Caco-2 (cell line): ENCODE measurements at places on chromosomes 12 and 14.
A peak's percentile ranks its signal among the peaks of the same experiment; 100 is the strongest.

- peak; percentile 71 for DNase-seq
These were observed 1.2 kb upstream of the COX14 start for GRCh38 chr12:50110762-50111351.

DNA sequence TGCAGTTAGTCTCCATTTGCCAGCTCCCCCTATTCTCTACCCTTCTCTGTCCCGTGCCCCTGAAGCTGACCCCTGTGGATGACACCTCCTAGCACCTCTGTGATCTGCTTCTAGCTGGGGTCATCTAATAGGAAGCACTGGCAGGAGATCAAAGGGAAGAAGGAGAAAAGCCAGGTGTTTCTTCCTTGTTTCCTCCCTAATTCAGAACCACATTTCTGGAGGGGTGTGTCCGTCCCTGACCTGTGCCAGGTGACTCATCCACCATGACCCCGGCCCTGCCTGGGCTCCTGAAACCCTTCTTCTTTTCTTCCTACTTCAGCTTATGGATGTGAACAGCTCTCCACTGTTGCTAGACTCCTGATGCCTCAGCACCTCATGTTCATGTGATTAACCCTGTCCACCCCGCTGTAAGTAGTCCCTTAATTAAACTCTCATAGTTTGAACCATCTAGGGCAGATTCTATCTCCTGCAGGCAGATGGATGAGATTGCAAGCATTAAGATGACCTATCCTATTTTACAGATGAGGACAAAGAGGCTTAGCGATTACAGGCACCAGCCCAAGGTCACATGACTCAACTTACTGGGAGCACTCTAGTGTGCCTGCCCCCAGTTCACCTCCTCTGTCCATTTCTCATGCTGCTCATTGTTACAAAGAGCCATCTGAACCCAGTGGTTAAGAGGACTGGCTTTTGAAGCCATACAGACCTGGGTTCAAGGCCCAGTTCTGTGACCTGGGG, 770.5 kb downstream of the MED13L start:
- peak; percentile 46 for DNase-seq

GRCh38 chr12:18432206-18432605, 170.9 kb downstream of the PIK3C2G start:
- no peak for DNase-seq

DNA sequence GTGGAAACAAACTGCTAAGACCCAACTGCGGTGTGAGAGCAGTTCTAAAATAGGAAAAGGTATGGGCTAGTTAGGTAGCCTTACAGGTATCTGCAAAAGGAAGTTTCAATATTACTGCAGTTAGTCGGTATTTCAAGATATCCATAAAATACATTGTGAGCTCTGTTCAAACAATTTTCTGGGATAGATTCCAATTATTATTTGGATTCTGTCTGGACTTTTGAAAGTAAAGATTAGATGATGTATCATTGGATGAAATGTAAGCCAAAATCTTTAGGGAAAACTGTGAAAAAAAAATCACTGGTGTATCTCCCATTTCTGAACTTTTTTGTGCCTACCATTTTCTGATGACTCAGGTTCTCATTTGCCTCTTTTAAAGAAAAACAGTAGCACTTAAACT, 621.6 kb downstream of the CCER1 start:
- no peak for DNase-seq

DNA sequence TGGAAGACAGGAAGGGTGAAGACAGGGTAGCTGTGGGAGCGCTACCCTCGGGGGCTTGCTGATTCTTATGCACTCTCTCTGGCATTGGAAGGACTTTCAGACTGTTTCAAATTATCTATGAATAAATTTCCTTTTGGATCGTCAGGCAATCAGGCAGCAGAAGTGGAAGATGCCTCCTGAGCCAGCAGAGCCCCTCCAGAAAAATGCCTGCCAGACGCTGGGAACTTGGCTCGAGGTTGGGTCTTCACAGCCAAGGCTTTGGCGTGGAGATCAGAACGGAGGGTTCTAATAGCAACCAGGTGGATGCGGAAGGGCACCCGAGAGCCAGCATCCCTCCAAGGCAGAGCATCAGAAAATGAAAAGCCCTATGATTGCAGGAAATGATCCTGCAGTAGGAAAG, 119.2 kb upstream of the RFLNA start:
- no peak for DNase-seq

GRCh38 chr14:92969430-92969829, 46.5 kb downstream of the CHGA start:
- no peak for DNase-seq

DNA sequence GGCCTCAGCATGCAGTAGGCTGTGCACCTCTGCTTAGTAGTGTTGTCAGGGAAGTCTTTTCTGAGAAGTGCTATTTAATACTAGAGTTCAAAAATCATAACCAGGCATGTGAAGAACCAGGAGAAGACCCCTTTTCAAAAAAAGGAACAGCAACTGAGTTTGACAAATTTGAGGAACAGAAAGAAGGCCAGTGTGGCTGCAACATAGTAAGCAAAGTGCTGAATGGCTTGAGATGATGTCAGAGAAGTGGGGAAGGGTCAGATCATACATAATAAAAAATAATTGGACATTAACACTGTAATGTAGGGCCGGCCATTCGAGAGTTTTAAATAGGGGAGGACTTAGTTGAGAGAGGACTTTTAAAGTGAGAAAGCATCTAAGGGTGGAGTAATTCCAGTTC, 11.1 kb upstream of the CNTN1 start:
- DNase-seq, result no peak

GRCh38 chr12:110966081-110966760, 45.8 kb upstream of the MYL2 start:
- DNase-seq, result no peak

DNA sequence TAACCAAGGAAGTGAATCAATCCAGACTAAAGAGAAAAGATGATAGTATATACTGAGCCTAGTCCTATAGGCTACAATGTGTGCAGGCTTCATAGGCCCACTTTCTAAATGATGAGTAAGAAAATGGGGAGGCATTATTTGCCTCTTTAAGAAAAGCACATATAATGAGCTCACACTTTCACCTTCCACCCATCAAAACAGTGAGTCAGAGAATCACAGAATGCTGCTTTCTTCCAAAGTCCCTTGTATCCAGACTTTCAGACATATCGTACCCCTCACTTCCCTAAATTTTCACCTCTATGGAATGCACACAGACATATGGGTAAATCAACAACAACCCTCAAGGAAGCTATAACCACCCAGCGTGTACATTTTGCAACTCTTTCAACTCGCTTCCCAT, 286.4 kb upstream of the PRKD1 start:
- no peak for DNase-seq

GRCh38 chr14:68249661-68250451, 430.3 kb downstream of the RAD51B start:
- peak; percentile 47 for DNase-seq

- DNase-seq, result no peak
These were observed 53.3 kb downstream of the SMIM41 start for GRCh38 chr12:52132754-52133161.

DNA sequence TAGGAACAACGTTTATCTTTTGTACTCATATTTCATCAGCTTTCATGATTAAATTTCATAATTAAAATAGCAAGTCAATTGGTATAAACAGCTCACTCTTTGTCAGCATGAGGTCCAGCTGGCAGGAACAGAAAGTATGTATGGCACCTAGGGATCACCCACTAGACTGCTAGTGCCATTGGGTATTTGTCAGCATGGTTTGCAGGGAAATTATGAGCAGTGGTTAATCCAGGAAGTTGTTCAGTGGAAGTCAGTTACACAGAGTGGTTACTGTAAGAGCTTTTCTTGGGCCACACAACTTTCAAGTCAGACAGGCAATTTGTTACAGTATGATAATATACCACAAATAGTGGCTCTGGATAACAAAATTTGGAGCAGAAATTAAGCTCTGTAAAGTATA, 340.3 kb upstream of the RGS6 start:
- no peak for DNase-seq

DNA sequence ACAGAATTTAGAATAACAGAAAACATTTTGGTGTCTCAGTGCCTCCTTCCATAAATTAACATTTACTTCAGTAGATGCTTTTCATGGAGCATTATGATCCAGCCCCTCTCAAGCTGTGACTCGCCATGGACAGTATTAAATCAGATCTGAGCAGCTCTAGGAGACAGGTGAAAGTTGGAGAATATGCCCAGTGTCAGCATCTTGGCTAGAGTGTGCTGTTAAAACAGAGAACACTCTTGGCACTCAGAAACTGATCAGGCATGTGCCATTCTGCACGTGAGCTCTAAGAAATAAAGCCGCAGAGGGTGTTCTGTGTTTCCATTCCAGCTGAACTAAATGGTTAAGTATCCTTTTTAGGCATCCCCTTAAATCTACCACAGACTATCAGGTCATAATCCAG, 68.0 kb downstream of the DIP2B start:
- DNase-seq, result no peak

GRCh38 chr12:109378569-109378968, 30.9 kb downstream of the MYO1H start:
- DNase-seq, result no peak

DNA sequence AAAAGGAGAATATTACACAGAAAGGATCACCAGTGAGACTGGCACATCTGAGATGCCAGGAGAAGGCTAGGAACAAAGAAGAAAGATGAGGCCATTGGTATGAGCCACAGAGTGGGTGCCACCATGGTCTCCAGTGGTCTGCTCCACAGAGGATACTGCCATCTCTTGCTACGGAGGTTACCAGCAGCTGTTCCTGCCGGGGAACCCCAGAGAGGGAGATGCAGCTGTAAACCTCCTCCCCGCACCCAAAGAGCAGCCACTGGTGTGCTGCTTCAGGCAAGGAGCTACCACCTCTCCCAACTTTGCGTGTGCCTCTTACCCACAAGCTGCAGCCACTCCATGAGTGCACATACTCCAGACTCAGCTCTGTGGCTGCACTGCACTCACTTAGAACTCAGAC, 201.5 kb upstream of the RTL1 start:
- DNase-seq, result no peak

- DNase-seq, result no peak
These were observed 123.7 kb upstream of the GARIN6 start for GRCh38 chr12:99523853-99524252.

DNA sequence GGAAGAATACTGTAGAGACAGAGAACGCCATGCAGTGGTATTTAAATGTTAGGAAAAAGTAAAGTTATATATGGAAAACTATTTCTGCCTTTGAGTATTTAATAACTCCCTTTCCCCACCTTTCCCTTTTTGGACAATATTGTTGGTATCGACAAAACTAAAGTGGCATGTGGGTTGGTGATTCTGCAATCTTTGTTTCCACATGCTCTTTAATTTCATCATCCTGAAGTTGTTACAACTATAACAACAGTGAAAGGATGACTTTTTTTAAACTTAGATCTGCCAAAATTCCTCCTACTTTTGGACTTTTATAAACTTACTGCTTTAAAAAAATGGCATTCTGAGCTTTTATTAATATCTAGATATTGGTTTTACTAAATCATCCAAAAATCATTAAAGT, 25.3 kb downstream of the TTC8 start:
- DNase-seq, result no peak

- DNase-seq, result no peak
These were observed 38.3 kb downstream of the TTC7B start for GRCh38 chr14:90777830-90778485.
